ENCODE measurements at places on chromosomes 2 and 18.

GRCh38 chr2:224190936-224191270 is 151.8 kb upstream of the SERPINE2 start:
- DNase-seq, result no peak

- peak; percentile 37 for DNase-seq
These were observed 4.9 kb downstream of the UCN start for GRCh38 chr2:27303093-27304025.

DNA sequence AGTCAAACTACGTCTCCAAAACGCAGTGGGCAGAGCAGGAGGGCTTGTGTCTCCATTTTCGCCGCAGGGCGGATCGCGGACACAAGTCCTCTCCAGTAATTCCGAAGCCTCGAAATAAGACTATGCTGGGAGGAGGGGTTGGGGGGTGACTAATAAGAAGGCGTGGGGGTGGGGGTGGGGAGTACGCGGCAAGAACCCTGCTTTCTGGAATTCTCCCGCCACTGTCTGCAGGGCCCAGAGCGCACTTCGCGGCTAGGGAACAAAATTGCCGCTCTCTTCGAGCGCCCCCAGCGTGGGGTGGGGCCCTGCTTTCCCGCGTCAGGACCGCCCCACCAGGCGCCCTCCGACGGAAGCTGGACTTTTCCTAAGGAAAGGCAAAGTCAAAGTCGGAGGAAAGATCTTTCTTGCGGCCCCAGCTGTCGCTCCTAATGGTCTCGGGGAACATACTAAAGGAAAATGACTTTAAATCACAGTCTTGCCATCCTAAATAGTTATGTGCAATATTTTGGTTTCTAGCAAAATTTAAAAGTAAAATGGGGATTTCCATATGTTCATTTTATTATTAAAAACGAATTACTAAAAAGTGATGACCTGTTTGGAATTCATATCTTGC is 11.9 kb downstream of the NR4A2 start:
- no peak for DNase-seq

DNA sequence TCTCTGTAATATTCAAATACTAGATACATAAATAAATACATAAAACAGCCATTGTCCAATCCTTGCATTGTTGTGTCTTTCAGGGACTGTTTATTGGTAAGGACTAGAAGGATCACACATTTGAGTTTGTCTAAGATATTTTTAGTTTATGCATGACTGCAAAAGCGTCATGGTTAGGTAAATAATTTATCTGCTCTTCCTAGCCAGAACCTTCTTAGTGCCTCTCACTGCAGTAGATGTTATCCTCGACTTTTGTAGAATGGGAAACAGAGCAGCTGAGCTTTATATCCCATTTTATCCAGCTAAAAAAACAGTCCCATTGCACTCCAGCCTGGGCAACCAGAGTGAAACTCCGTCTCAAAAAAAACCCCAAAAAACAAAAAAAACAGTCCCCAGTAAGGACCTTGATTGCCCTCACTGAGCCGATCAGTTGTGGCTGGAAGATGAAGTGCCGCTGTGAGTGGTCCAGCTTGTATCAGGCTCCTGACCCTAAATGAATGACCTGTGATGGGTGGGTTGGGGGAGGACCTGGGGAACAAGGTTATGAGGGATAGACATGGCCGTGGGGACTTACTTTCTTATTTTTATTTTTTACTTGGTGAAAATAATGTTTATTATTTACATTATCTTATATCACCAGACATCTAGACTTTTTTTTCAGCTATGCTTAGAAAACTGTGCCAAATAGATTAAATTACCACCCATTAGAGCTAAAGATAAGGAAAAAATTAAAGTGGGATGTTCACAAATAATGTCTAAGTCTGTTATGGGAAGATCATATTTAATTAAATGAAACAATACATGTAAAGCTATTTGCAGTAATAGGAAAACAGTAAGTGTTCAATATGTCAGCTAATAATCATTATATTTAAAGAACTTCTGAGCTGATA is 10.9 kb upstream of the ADAM23 start:
- DNase-seq, result no peak

DNA sequence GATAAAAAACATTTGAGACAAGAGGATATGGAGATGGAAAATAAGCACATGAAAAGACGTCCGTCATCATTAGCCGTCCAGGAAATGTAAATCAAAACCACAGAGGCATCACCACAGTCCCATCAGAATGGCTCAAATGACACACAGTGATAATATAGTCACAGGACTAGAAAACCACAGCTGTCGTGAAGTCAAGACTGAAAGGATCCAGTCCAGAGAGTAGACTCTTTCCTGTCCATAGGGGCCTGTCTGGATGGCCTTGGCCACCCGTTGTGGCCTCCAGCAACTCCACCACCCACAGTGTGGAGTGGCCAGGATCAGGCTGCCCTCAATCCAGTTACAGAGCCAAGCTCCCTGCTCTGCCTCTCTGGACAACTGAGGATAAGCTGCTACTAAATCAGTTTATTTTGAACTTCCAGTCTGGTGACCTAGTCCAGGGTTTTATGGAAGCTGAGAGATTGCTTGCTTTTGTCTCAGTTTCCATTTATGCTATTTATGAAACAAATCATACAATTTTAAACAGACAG is 60.4 kb downstream of the RHOB start:
- DNase-seq, result no peak

GRCh38 chr2:162220368-162220767 is 22.9 kb downstream of the FAP start:
- no peak for DNase-seq

- DNase-seq, result no peak
These were observed 358.9 kb upstream of the ATP5MC3 start for GRCh38 chr2:175540421-175540820.

- DNase-seq, result no peak
These were observed 27.7 kb upstream of the KDM3A start for GRCh38 chr2:86413296-86414094.

GRCh38 chr18:50987261-50987660 is 19.4 kb downstream of the ELAC1 start:
- no peak for DNase-seq

DNA sequence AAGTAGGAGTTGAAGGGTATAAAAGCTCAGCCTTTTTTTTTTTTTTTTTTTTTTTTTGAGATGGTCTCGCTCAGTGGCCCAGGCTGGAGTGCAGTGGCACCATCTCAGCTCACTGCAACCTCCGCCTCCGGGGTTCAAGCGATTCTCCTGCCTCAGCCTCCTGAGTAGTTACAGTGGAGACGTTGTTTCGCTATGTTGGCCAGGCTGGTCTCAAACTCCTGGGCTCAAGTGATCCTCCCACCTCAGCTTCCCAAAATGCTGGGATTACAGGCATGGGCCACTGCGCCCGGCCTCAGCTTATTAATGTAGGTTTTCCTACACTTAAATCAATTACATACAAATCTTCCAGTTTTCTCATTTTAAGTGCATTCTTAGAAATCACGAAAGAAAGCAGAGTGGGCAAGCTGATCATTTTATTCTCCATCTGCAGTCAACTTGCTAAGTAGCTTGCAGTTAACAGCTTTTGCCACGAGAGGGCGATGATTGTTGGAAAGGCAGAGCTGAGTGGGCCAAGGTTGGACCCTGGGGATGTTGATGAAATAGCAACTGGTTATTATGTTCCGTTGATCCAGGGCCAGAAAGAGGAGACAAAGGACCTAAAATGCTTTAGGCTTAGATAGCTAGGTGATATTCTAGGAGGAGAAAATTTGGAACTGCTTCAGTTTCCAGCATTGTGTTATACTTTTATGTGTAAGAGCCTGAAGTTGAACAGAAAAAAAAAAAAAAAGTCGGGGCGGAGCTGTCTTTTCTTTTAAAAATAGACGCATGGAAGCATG is 234.4 kb upstream of the EPAS1 start:
- DNase-seq, result peak; percentile 46

GRCh38 chr2:143081616-143082015 is 47.6 kb upstream of the ARHGAP15 start:
- no peak for DNase-seq

DNA sequence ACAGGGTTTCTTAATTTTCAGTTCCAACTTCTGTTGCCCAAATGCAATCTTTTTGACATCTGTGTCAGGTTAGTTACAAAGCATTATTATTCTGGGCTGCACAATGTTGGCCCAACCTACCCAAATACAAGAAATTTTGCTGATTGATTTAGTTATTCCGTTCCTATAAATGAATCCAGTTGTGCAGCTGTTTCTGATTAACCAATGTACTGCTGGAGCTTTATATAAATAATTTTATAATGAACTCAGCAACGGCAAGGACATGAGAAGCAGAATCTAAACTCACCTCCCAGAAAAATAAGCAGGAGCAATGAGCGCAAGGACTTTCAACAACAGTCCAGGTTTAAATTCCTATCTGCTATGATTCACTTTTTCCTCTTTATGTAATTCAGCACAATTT is 76.3 kb upstream of the WIPF1 start:
- no peak for DNase-seq

GRCh38 chr18:79816981-79817606 is 19.4 kb downstream of the KCNG2 start:
- no peak for DNase-seq

DNA sequence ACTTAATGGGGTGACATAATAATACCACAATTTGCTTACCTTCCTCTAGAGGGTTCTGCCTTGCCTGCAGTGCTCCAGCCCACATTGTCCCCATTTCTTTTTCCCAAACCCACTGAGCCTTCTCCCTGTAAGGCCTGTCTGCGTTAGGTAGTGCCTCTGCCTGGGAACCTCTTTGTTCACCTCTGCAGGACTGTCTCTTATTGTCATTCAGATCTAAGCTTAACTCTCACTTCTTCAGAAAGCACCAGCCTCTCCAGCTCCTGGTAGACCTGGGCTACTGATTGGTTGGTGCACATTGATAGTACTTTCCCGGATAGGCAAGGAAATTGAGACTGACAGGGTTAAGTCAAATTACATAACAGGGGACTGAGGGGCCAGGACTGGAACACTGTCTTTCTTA is 49.1 kb downstream of the CCDC85A start:
- DNase-seq, result no peak

GRCh38 chr2:105778080-105778607 is 33.4 kb downstream of the NCK2 start:
- no peak for DNase-seq

DNA sequence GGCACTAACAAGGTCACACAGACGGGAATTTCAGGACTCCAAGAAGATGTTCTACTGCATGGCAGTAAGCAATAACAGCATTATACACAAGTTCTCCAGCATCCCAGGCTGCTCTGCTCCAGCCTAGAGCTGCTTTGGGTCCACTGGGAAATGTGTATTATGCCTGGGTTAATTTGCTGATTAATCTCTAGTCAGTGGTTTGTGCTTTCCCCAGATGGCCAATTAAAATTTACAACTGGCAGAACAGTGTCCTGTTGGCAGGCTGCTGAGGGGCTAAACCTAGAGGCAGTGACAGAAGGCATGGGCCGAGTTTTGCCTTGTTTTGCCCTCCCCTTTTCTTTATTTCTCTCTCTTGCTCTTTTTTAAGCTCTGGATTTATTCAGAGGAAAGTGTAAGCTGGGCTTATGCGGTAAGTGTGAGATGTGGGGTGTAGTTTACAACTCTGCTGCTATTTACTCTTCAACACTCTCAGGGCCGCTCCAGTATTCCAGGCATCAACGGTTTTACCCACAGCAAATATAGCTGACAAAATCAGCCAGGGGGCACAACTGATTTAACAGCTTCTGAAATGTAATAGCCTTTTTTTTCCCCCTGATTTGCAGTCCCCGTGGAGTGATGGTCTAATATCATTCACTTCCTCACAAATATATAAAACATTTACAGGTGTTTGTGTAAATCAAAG is 348.0 kb downstream of the GPD2 start:
- DNase-seq, result no peak

DNA sequence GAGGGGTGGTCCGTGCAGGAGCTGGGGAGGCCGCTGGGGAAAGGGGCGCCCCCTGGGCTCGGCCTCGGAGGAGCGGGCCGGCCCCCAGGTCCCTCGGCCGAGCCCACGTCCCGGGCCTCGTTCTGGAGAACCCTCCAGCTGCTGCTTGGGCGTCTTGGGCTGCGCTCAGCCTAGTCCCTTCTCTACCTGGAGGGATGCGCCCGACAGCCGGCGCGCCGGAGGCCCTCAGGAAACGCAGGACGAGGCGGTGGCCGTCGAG is 293 bp upstream of the D2HGDH start:
- no peak for DNase-seq

GRCh38 chr2:8584174-8585066 is 97.4 kb upstream of the ID2 start:
- peak; percentile 75 for DNase-seq

GRCh38 chr2:174781298-174781697 is 17.0 kb upstream of the CHRNA1 start:
- no peak for DNase-seq

DNA sequence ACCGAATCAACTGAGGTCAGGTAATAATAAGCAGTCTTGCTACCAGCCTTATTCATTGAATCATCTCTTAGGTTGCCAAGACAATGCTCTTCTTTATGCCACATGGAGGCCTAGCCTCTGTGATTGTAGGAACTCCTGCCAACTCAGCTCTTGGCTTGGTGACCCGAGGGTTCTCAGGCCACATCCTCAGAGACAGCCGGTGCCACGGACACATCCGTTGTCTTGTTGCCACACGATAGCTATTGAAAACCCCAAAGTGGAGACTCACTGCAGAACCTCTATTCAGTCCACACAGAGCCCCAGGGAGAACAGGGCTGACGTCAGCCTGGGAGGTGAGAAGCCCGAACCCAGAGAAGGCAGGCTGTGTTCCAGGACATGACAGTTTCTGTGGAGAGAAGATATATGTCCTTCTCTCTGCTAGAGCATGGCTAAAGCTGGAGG is 53.5 kb upstream of the TGFA start:
- no peak for DNase-seq

GRCh38 chr2:83115606-83116005 is 1343.5 kb downstream of the SUCLG1 start:
- DNase-seq, result no peak

DNA sequence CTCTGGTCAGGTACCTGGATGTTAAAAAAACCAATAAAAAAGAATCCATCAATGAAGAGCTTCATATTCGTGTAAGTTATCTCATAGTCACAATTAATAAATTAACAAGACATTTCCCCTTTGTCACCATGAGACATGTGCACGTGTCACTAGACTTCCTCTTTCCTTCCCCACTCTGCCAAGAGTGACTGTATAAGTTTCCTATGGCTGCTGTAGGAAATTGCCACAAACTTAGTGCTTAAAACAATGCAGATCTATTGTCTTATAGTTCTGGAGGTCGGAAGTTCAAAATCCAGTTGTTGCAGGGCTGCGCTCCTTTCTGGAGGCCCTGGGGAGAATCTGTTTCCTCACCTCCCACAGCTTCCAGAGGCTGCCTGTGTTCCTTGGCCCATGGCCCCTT is 35.8 kb downstream of the SLC9A4 start:
- DNase-seq, result no peak

Measured in NCI-H187 (cell line).